Ovary (tissue), 10 donors: ENCODE measurements at places on chromosomes 12 and 14.

DNA sequence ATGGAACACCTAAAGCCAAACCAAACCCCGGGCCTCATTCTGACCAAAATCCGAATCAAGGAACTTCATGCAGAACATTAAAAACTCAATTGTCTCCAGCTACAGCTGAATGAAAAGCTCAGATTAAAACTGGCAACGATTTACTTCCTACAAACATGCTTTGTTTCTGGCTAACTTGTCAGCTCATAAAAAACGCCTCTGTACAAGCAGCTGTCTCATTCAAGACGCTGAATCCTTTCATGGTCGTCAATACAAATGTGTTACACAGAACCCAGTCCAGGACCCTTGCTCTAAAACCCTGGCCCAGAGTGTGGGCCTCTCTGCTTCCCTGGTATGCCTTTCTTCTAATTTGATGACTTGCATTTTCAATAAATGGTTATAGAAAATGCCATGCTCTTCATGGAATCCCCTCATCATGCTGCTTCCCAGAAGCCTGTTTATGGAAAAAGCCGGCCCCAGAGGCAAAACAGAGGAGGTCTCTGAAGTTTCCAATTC, 183.1 kb downstream of the PHLDA1 start:
- DNase-seq = no peak

- no peak for DNase-seq
These were observed 27.8 kb upstream of the CACNA2D4 start for GRCh38 chr12:1946296-1946695.

DNA sequence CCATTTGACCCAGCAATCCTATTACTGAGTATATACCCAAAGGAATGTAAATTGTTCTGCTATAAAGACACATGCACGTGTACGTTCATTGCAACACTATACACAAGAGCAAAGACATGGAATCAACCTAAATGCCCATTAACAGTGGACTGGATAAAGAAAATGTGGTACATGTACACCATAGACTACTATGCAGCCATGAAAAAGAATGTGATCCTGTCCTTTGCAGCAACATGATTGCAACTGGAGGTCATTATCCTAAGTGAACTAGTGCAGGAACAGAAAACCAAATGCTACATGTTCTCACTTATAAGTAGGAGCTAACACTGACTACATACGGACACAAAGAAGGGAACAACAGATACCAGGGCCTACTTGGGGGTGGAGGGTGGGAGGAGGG, 45.7 kb upstream of the VRK1 start:
- no peak for DNase-seq

DNA sequence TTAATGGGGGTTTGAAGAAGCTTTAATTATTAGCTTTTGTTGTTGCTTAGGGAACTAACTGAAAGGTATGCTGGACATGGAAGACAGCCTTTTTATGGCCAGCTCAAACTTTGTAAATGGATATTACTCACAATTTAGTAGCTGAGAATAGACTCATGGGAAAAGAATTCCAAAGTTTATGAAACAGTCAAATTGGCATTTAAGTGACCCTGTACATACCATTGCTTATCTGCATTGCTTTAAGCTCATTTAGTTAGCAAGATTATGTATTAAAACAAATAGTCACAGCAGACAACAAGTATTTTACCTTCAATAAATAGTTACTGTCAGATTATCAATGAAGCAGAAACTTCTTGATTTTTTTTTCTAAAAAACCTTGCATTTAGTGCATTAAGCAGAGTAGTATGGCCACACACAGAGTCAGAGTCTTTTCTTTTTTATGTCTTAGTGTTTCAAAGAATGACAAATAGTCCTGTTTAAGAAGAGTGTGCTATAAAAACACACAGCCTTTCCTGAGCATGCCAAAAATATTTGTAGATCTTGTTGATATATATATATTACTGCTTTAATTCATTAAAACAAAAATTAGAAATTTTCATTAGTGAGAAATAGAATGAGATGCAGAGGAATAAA, 102.2 kb downstream of the TTC6 start:
- DNase-seq = no peak

- peak; percentile 51 for DNase-seq
These were observed 3.0 kb upstream of the PLXNC1 start for GRCh38 chr12:94145191-94145983.

GRCh38 chr12:120091371-120092090, 25.0 kb downstream of the RAB35 start:
- DNase-seq = no peak

- DNase-seq = no peak
These were observed at the start of gene STAC3 for GRCh38 chr12:57250956-57251355. TSS of gene STAC3 (minus strand) at chr12:57251187. CDS start at chr12:57249636, 1,551 bp downstream.

- no peak for DNase-seq
These were observed 25.1 kb upstream of the WNK1 start for GRCh38 chr12:727321-727720.

DNA sequence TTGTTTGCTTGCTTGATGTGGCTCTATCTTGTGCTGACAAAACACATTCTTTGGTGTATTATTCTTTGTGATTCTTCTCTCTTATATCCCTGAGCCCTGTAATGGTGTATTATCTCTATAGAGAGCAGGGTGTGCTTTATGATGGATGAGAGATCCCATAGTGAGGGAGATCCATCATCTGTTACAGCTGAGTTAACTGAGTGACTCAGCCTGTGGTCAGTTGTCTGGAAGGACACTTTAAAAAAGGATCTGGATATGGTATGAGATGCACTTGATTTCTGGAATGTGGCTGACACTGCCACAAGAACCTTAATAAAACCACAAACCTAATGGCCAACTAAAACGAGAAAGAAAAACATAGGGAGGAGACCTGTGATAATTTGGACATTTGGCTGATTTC, 461.4 kb upstream of the SYT1 start:
- no peak for DNase-seq

GRCh38 chr14:106665814-106666213, 1139.4 kb downstream of the TMEM121 start:
- no peak for DNase-seq

DNA sequence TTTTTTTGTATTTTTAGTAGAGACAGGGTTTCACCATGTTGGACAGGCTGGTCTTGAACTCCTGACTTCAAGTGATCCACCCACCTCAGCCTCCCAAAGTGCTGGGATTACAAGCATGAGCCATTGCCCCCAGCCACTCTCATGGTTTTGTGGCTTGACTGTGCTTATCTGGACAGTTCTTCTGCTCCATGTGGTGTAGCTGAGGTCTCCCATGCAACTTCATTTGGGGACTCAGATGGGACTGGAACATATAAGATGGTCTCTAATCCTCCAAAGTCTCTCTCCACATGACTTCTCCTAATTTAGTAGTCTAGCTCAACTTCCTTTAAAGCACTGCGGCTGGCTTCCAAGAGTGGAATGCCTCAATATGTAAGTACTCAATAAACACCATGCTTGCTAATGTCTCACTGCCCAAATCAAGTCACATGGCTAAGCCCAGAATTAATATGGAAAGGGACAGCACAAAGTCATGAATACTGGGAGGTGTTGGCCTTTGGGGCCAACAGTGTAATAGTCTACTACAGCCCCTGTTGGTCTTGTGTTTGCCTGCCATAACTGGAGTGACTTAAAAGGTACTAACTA, 7.4 kb downstream of the INHBC start:
- no peak for DNase-seq
